SHP77 treated with DMSO at 0.1 percent for 48 hours (cell line): ENCODE measurements at places on chromosomes 12 and 14.

GRCh38 chr14:68667313-68667791 is 125.5 kb downstream of the ZFP36L1 start:
- DNase-seq, result no peak

DNA sequence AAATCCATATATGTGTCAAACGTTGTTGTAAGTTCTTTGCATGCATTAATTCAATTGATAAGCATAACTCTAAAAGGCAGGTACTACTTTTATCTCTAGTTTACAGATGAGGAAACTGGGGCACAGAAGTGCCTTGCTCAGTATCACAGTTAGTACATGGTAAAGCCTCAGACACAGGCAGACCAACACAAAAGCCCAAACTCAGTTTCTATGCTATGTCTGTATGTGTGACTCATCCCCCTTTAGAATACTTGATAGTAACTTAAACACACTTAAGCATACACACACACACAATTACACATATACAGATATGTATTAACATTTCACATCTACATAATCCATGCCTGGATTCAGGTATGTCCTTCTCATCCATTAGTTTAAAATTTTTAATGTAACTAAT is 88.0 kb downstream of the EPS8 start:
- DNase-seq, result no peak

DNA sequence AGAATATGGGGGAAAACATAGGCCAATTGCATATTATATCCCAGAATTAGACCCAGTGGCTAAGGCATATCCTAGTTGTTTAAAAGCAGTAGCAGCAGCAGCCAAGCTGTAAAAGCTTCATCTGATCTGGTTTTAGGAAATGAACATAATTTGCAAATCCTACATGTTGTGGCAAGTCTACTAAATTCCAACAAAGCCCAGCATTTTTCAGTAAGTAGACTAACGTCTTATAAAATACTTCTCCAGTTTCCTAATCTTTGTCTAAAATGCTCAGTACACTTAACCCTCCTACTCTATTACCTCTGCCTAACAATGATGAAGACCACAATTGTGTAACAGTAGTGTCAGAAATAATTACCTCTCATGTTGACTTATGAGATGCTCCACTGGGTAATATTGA is 70.9 kb upstream of the RERGL start:
- no peak for DNase-seq

DNA sequence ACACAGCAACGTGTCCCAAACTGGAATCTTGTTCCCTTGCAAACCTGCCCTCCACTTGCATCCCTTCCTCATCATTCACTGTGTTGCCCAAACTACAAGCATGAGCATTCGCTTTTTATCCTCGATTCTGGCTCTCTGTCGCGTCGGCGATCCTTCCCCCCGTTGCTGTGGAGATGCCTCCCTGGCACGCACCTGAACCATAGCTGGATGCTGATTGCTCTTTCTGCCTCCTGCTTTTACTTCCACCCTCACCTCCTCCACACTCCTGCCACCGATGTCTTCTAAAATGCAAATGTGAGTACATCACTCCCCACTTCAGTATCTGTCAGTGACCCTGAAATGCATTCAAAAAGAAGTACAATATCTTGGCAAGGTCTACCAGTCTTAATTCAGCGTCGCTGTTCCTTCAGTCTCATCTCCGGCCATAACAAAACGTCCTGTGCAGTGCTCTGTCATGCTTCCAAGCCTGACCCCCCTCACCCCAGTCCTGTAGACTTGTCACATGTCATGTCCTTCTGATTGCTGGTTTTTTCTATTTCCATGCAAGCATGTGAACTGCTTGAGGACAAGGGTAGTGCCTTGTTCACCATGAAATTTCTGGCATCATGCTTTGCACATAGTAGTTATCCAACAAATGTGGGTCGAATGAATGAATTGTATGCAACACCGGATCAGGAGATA is 2.5 kb upstream of the PPP2R5C start:
- no peak for DNase-seq

DNA sequence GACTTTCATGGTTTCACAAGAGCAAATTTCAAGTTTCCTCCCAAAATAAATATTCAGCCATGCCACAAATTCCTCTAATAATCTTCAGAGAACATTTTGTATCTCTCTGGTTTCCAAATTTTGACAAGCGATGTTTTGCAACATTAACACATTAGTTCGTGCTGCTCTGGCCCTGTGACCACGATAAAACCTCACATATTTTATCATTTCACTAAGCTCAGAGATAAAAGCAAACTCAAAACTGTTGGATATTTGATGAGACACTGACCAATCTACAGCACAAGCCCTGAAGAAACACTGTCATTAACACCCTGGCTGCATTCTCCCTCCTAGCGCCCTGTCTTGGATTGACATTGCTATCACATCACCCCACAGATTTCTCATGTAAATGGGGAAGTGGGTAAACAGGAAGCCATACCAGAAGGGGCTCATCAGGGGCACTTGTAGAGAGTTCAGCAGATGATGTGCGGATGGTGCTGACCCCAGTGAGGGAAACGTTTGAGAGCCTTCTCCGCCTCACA is 264.3 kb downstream of the PRKD1 start:
- DNase-seq, result no peak

GRCh38 chr12:127277882-127278281 is 989.1 kb upstream of the TMEM132C start:
- DNase-seq, result no peak

DNA sequence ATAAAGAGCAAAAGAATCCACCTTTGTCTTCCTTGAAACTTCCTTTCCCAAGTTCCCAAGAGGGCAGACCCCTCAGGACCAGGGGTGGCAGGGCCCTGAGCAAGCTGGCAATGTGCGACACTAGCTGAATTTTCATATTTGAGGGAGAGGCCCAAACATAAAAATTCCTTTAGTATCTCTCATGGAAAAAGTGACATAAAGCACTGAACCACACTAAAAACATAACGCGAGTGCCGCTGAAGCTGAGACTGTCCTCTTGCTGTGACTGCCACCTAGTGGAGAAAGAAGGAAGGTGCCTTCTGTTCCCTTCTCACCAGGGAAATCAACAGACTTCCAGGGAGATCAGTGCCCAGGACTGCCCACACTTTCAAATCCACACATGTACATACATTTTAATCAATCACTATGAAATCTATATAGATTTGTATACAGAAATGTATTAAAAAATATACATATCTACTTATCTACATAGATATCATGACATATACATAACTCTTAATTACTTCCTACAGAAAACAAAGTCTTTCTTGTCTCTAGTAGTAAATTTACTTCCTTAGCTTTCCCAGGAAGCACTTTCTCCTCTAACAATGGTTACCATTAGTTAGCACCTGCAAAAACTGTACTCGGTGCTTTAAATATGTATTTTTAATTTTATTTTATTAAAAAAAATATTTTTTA is 53.8 kb downstream of the SSH1 start:
- peak; percentile 11 for DNase-seq

- DNase-seq, result no peak
Observed at GRCh38 chr12:131980263-131980662, 30.5 kb downstream of the EP400 start.

DNA sequence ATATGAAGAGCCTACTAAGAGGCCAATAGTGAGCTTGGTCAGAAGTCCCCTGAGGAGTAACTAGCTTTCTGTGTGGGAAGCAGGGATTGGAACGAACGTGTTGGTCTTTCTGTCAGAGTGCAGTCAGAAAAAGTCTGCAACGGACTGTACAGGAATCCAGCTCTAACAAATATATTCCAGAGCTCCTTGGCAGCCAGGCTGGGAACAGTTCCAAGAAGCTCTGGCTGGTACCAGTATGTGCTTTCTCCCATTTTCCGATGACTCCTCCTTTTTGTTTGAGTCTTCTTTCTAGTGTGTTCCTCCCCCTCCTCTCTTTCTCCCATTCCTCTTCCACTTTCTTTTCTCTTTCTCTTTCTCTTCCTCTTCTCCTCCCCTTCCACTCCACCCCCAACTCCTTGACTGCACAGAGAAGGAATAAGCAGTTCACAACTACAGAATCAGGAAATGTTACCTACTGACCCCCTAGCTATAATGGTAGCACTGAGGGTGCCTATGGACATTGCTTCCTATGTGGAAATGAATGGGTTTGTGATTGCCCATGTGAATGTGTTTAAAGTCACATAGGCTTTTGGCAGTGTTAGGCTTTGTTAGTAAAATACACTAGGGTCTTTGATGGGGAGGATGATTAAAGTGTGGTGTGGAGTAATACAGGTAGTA is 59.9 kb downstream of the TTLL5 start:
- no peak for DNase-seq

GRCh38 chr12:122449317-122449716 is 26.8 kb upstream of the CLIP1 start:
- DNase-seq, result no peak
